ENCODE measurements at places on chromosomes 2 and 18.

DNA sequence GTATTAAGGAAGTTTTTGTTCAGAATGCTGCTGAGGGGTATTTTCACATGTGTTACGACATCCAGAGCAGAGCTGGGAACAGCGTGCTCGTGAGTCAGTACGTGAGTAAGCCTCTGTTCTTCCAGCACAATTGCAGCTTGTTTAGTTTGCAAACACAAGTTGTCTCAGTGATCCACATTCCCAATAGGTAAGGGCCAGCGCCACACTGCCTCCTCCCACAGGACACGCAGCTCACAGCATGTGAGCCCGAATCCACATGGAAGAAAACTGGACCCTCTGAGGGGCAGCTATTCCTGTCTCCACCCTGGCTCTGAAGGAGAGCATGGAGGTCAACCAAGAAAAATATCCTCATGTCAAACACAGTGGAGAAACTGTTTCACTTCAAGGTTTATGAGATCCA is 173.9 kb upstream of the PID1 start:
- DNase-seq = peak; percentile 71

GRCh38 chr2:88127888-88128653 is at the start of gene FABP1:
Gene FABP1 (minus strand): TSS chr2:88128062. CDS start chr2:88128017, 45 bp downstream.
- DNase-seq = no peak

DNA sequence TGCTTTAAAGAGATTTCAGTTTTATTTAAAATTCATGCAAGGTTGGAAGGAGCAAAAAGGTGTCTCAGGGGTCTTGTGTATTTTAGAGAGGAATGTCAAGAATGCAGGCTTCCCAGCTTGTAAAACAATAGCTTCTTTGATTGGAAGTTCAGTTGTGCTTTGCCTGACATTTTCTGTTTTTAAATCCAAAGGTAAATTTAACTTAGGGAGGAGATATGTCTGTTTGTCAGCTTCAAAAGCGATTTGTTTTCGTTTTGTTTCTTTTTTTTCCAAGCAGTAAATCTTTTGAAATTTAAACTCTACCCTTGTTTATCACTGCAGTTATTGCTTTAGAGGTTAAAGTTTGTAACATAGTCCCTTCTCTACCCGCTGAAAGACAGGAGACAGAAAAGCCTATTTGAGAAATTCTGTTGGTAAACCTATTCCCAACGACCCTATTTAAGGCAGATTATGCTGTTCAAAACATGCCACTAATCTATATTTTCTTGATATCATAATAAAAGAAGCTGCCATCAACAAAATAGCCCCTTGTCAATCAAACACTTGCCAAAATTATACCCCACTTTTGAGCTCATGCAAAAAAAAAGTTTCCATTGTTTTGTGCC is 639.6 kb downstream of the IRS1 start:
- DNase-seq = no peak

GRCh38 chr18:79485788-79486355 is 90.1 kb downstream of the NFATC1 start:
- no peak for DNase-seq

DNA sequence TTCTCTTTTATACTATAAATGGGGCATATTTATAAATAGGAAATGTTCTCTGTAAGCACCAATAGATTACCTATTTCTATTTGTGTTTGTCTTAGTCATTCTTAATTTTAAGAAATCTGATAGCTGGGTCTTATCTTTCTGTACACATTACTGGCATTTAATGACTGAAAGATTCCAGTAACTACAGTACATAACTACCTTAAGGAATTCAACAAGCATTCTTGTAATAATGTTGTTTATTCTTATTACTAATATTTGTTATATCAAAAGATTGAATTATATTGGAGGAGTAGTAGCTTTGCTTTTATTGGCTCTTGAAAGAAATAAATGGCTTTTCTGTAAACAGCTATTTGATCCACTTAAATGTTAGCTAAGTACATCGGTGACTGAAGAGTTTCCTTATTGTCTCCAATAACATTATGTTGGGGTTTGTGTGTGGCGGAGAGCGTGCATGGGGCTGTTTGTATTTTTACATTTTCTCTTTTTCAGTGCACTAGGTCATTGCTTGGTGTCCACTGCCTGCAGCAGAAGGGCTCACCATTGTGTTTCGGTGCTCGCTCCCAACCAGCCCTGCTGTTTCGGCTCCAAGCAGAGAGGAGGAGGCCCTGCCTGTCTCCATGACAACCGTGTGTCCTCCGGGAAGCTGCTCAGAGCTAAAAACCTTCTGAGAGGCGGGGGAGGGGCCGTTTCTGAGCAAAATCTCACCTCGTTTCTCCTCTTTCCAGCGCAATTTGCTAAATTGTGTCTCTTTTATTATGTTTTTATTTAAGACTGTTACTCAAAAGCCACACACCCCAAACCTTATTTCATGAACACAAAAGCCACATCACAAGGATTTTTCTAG is 112.5 kb upstream of the SLC38A11 start:
- no peak for DNase-seq
